ENCODE measurements at places on chromosomes 16 and 17. TPM values are rescaled to one million over a fixed set of nuclear protein-coding genes. Genes with fewer than 3 reads are reported as not detected.

The NAGLU gene
- 11.1 TPM for total RNA-seq

The MFAP4 gene
- total RNA-seq = not detected

The HOXB1 gene
- not detected for total RNA-seq

The AKAP1 gene
- total RNA-seq = 17.6 TPM

The NOB1 gene
- total RNA-seq = 114 TPM

DNA sequence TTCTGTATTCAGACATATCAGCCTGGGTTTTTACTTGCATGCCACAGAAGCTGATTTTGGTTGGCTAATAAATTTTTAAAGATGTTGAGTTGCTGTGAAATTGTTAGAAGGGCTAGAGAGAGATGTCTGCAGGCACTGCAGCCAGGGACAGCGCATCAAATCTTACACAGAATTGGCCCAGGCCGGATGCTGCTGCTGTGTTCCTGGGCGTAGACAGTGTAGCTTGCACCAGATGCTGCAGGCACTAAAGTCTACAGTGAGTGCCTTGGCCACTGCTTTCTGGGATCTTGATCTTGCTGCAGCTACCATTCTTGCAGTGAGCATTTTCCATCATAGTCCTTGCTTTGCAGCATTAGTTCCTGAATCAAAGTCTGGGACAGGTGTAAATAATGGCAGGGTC, 169.9 kb downstream of the SPECC1 start:
- DNase-seq = no peak

- no peak for DNase-seq
Observed at GRCh38 chr17:68646626-68647526, 45.7 kb upstream of the FAM20A start.

- DNase-seq = no peak
Observed at GRCh38 chr17:68273722-68274121, 17.2 kb downstream of the SLC16A6 start.

DNA sequence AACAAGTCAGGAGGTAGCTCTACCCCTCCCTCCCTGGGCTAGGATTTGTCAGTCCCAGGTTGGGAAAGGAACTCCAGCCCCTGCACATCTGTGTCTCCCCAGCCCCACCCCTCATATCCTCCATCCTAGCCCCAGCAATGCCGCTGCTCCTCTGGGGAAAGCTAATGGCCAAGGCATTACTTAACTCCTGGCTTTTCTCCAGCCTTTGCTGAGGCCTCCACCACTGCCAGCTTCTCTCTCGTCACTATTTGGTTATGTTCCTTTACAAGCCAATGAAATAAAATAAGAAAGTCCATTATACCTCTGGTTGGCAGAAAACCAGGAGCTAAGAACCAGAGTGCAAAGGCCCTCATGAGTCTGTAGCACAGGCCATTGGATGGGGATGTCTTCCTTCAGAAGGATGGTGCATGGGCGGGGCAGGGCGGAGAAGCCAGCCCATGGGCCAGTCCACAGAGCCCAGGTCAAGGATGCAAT, 171.0 kb downstream of the CCDC182 start:
- no peak for DNase-seq

GRCh38 chr16:47721006-47721637, 260.0 kb downstream of the PHKB start:
- no peak for DNase-seq

- DNase-seq = no peak
Observed at GRCh38 chr17:34413443-34414119, 50.5 kb upstream of the CCL1 start.

DNA sequence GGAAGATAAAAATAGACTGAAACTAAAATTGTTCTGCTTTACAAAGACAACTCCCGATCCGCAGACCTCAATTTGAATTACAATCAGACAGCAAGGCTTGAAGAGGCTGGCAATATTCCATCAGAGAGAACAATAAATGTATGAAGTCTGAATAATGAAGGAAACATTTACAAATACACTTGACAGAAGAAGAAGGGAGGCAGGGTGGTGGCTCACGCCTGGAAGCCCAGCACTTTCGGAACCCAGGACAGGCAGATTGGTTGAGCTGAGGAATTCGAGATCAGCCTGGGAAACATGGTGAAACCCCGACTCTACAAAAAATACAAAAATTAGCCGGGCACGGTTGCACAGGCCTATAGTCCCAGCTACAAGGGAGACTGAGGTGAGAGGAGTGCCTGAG, 14.6 kb downstream of the ODF4 start:
- no peak for DNase-seq
